ENCODE measurements at places on chromosomes 5 and 9.

DNA sequence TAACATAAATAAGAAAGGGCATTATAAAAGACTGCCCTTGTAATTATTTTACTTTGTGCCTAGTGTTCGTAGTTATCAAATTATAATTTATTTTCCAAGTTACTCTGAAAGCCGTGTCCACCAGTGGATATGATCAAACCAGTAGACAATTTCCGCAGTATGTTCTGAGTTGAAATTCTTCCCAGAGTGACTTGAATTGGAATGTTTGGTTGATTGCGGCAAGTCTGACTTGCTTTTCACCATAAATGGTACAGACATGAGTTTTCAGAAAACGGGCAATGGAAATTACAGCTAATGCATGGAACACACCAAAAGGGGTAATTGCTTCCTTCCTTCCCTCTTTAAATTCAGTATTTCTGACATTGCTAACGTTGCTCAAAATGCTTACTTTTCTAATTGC, 56.6 kb downstream of the CHSY3 start:
- no peak for DNase-seq

- DNase-seq, result peak; percentile 67
Observed at GRCh38 chr5:132258102-132259068, 889 bp downstream of the PDLIM4 start.

- peak; percentile 52 for DNase-seq
Observed at GRCh38 chr5:62661126-62661525, 82.5 kb downstream of the LRRC70 start.

GRCh38 chr9:69207503-69207902, 33.4 kb downstream of the TJP2 start:
- peak; percentile 64 for DNase-seq

GRCh38 chr5:116371431-116371830, 203.2 kb downstream of the SEMA6A start:
- no peak for DNase-seq

DNA sequence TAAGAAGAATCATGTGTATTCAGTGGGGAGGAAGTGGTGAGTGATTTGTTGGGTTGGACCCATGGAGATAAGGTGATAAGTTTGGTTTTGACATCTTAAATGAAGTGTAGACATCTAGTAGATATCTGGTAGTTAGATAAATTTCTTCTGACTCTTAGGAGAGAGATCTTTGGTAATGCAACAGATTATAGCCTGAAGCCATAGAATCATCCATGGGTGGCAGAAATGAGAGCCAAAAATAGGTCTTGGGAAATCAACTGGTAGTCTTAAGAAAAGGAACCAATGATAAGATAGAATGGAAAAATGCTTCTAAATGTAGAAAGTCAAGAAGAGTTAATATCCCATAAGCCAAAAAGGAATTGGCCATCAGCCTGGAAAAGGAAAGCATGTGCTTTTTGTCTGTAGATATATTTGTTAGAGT, 532.7 kb upstream of the GRAMD2B start:
- no peak for DNase-seq

GRCh38 chr9:108069991-108070390, 580.4 kb upstream of the KLF4 start:
- DNase-seq, result no peak

DNA sequence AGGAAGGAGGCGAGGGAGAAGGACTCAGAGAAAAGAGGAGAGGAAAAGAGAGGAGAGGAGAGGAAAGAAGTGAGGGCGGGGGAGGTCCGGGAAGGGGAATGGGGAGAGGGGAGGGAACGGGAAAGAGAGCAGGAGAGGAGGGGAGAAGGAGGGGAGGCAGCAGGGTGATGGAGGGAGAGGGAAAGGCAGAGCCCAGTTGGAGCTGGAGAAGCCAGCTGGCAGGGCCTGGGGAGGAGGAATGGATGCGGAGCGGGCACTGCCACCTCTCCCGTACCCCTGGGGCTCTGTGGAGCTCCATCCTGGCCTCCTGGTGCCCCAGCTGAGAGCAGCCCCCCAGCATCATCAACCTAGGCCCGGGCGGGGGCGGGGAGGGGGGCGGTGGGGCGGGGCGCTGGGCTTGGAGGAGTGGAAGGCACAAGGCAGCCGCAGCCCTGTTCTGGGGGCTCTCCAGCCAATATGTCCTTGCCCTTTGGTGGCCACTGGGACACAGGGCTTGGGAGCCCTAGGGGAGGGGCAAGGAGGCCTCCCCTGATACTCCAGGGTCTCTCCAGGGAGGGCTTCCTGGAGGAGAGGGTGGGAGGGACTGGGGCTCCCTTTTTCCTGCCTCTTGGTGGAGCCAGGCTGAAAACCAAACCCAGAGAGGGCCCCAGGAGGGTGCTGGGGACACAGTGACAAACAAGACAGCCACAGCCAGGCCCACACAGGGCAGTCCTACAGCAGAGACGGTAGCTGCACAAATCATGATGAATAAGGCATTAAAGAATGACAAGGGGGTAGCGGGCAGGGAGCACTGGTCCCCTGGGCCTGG, 123.7 kb downstream of the C9orf50 start:
- DNase-seq, result peak; percentile 70

DNA sequence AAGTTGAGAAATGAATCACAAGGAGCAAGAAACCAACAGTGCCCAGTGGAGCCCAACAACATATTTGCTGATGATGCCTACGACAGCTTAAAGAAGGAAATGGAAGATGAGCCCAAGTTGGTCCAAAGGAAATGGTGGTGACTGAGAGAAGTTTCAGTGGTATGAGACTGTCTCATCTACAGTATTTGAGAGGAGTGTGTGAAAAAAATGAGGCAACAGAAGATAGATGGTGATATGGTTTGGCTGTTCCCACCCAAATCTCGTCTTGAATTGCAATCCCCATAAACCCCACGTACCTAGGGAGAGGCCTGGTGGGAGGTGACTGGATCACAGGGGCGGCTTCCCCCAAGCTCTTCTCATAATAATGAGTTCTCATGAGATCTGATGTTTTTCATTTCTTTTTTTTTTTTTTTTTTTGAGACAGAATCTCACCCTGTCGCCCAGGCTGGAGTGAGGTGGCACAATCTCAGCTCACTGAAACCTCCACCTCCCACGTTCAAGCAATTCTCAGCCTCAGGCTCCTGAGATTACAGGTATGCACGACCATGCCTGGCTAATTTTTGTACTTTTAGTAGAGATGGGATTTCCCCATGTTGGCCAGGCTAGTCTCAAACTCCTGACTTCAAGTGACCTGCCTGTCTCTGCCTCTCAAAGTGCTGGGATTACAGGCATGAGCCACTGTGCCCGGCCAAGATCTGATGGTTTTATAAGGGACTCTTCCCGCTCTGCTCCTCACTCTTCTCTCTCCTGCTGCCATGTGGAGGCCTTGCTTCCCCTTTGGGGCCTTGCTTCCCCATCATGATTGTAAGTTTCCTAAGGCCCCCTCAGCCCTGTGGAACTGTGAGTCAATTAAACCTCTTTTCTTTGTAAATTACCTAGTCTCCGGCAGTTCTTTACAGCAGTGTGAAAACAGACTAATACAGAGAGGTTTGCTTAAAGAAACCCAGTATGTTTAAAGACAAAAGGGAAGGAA, 30.2 kb downstream of the EFCAB9 start:
- DNase-seq, result no peak

DNA sequence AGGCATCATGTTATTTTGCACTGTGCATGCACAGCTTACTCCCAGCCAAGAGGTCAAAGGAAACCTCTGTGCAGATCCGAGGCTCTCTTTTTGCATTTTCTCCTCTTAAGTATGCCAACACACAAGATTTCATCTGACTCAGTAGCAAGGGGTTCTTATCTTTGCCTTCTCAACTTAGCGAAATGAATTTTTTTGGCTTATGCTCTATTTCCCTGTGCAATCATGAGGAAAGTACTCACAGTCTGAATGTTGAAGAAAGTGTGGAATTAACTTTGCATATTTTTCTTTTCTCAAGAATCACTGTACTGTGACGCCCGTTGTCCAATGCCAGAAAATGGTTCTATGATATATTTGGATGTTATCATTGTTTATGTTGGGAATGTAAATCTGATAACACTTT, 173.5 kb upstream of the FBXL7 start:
- no peak for DNase-seq

- DNase-seq, result no peak
Observed at GRCh38 chr5:64869419-64869818, 100.7 kb downstream of the CWC27 start.

DNA sequence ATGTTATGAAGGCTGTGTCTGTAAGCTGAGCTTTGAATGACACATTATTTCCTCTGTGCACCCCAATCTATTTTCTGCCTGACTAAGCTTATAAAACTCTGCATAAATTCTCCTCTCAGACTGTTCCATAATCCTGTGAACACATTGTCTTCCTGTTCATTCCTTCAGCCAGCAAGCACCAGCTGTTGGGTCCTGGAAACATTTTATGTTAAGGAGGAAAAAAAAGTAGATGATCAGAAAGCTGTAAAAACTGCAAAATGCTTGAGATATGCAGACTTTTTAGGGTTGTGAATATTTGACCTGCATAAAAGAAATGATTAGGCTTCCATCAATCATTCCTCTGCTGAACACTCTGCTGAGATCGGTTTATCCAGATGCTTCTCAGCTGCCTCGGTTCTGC, 1246.0 kb upstream of the DMAC1 start:
- DNase-seq, result no peak

- DNase-seq, result no peak
Observed at GRCh38 chr9:113918697-113919350, 42.7 kb downstream of the ZNF618 start.

DNA sequence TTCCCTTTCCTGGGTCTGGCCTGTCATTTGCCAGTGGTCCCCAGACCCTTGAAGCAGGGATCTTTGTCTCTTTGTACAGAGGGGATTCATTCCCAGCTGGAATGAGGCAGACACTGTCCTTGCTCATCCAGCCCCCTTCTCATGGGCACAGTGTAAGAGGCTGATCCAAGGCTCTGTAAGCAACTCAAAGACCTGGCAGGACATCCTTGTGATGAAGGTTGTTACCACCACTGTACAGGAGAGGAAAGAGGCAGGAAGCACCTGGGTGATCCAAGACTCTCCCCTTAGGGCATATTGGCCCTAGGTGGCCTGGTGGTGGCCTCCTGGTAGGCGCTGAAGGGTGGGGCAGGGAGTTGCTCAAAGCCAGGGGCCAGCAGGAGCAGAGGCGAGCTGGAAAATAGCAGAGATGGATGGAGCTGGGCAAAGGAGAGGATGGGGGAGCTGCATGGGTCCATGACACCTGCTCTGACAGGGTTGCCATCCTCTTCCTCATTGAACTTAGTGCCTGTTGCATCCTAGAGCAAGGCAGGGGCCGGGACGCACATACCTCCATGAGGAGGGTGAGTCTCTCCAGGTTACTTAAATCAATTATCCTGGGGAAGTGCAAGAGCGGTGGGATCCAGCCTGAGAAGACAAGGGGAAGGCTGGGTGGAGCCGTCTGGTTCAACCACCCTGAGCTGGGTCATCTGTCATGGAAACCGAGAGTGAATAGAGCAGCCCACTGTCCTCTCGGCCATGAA, 9.8 kb upstream of the GADD45G start:
- no peak for DNase-seq

DNA sequence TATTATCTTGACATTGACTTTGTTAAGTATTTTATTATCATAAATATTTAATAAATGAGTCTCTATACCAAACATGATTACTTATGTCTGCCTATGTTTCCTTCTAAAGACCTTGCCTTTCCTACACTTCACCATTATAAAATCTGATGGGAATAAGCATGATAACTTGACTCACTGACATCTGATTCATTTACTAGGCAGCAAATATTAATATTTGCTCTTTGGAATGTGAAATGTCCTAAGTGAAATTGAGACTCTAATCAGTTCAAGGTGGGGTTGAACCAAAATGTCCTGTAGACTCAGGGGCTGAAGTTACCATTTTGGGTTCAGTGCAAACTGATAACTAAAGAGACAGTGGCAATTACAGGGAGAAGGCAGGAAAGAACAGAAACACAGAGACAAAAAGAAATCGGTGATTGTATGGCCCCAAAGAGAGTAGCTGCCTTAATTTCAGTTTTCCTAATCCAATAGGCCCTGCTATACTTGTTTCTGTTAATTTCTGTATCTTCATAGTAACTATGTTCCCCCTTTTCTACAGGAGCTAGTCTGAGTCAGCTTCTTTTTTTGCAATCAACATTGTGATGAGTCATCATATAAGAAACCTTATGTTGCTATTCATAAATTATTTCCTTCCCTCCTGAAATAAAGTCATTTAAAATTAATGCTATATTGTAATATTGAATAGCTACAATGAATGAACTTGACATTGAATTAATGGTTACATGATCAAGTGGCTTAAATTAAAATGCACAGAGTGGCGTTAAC, 296.8 kb downstream of the PDE4D start:
- no peak for DNase-seq

GRCh38 chr5:15483351-15484097, 16.5 kb upstream of the FBXL7 start:
- DNase-seq, result no peak

DNA sequence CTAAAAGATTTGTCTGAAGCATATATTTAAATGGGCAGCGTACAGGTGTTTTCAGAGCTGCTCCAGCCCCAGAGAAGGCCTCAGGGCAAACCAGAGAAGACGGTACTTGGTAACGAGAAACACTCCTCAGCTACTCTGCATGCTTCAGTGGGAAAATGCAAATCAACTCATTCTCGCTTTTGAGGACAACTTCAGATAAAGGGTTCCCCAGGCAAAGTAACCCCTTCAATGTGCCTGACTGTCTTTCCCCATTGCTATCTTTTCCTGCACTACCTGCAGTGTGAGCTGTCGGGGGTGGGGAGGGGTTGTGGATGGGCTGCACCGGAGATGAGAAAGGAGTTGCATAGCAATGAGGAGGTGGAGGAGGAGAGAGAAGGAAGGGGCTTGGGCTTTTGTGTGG, 339.7 kb upstream of the CLINT1 start:
- DNase-seq, result no peak

All from islet precursor cell (in vitro differentiated cells).